ENCODE measurements at places on chromosomes 3 and 15.

DNA sequence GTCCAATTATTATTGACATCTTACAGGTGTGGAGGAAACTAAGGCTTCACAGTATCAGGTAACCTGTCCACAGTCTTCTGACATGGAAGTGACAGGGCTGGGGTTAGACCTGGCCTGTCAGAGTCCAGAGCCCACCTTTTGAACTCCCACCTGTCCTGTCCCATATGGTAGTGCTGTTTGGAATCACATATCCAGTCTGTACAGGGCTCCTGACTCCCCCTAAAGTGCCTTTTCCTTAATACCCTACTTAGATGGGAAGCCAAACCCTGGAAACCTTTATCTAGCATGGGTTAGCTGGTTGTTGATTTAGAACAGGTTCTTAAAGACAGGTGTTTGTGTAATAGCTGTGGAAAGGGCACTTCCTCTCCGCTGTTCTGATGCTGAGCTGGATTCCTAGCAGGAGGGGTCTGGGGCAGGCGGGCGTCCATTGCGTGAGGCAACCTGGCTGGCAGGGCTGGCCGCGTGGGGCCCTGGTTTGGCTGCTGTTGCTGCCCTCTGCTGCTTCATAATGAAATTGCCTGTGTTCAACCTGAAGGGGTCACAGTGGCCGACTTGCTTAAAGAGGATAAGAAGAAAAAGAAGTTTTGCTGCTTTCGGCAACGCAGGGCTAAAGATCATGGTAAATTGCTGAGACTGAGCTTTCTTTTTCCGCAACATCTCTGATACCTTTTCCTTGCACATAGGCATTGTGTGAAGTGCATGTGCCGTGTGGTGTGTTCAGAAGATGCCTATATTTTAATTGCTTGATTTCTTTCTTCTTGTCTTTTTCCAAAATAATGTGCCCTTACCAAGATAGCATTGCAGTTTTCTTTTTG lies 136.2 kb downstream of the CHDH start:
- H3K27me3 ChIP-seq, result no peaks in the 10 kb centered on the region
- H3K4me3 ChIP-seq, result no peak overlapping the region

DNA sequence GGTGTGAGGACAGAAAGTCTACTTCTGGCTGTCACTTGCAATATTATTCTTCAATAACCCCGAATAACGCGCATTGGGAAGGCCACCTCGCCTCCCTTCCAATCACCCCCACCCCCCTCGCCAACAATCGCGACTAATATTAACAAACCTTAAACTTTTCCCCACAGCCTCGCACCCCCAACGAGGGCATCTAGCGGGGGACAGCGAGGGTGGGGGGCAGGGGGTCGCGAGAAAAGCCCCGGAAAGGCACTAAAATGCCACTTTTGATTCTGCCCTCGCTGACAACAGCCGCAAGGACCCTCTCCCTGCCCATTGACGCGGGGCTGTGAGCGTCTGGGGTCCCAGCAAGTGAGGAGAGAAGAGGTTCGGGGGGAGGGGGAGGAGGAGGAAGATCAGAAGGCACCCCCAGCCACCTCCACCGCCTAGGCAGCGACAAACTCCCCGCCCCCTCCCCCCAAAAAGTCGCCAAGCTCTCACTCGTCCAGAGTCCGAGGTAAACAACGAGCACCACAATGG lies 868 bp downstream of the SATB1 start:
- no peaks in the 10 kb centered on the region for H3K27me3 ChIP-seq
- peak overlapping the region; percentile 97 for H3K4me3 ChIP-seq
- H3K27ac ChIP-seq, result peak overlapping the region; percentile 67
- no peak for DNase-seq
- no peaks in the 10 kb centered on the region for H3K4me1 ChIP-seq
- peaks cover 15% of the 10 kb centered on the region for H3K36me3 ChIP-seq

GRCh38 chr3:187041362-187042307 lies 97.7 kb downstream of the RPL39L start:
- H3K4me3 ChIP-seq, result no peak overlapping the region
- H3K36me3 ChIP-seq, result peaks cover 54% of the 10 kb centered on the region
- DNase-seq, result no peak
- no peaks in the 10 kb centered on the region for H3K27me3 ChIP-seq
- H3K4me1 ChIP-seq, result no peaks in the 10 kb centered on the region

DNA sequence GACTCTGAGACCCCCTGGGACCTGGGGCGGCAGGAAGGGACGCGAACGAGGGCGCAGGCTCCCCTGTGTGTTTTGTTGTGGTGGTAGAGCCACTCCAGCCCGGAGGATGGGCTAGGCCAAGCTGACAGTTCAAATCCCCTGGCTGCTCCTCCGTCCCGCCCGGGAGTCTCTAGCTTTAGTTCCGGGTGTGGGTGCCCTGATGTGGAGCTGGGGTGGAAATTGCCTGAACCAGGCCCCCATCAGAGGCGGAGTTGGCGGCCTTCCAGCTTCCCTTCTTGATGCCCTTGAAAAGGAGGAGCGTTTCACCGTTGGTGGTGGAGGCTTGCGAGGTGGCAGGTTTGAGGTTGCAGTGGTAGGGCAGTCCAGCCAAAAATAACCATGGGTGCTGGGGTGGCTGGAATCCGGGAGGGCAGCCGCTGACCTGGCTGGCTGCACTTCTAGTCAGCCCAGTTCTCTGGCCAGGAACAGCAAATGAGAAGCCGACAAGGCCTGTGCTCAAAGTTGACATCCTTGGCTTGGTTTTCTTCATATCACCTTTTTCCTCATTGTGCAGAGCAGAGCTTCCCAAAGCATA lies 817 bp downstream of the CLK3 start:
- H3K27me3 ChIP-seq, result no peaks in the 10 kb centered on the region
- H3K36me3 ChIP-seq, result peaks cover 23% of the 10 kb centered on the region
- H3K4me1 ChIP-seq, result peaks cover 15% of the 10 kb centered on the region
- peak overlapping the region; percentile 85 for H3K4me3 ChIP-seq
- no peak for DNase-seq
- peak overlapping the region; percentile 92 for H3K27ac ChIP-seq

DNA sequence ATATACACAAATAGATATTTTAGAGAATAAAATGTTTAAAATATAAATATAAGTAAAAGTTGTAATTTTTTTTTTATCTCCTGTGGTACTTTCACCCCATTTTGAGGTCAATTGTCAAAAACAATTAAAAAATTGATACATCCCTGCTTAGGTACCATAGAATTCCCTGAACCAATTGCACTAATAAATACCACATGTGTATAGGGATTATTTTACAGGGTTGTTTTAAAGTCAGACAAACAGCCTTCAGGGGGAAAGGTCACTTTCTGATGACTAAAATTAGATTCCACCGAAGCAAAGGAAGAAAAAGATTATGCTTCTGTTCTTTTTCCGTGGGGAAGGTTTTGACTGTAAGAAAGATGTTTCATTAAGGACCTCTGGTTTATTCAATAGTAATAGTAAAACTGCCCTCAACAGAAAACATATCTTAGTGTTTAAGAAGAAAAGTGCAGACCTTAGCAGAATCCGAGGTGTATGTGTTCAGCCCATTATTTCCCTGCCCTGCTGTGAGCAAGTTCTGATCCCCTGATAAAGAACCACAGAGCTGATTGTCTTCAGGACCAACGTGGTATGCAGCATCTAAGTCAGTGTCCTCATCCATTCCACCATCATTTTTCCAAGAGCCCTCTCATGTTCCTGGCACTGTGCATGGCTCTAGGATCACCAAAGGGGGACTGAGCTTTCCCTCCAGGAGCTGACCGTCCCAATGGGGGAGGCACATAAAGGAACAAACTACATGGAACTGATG lies 132.9 kb upstream of the IL12A start:
- peaks cover 7% of the 10 kb centered on the region for H3K4me1 ChIP-seq
- no peaks in the 10 kb centered on the region for H3K27me3 ChIP-seq
- no peaks in the 10 kb centered on the region for H3K36me3 ChIP-seq
- no peak for DNase-seq

- H3K27ac ChIP-seq, result no peak overlapping the region
- H3K36me3 ChIP-seq, result no peaks in the 10 kb centered on the region
- no peak overlapping the region for H3K4me3 ChIP-seq
These were observed 53.1 kb upstream of the ADAMTS17 start for GRCh38 chr15:100394736-100395440.

DNA sequence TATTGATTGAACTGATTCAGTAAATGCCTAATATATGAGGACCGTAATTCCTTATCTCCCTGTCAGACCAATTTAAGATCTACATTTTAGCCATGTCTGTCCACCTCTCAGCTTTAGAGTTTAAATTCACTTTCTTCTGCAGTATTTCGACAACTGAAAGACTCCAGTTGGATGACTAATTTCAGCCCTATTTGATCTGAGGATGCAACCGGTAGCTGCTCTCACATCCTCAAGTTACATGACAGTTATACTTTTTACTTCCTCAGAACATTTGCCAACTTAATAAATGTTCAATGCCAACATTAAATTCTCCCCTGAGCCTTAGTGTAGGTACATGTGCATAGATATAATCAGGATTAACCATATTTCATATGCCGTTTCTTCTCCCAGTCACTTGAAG lies 2.5 kb upstream of the HHLA2 start:
- no peak for DNase-seq
- no peaks in the 10 kb centered on the region for H3K4me1 ChIP-seq
- H3K36me3 ChIP-seq, result no peaks in the 10 kb centered on the region
- H3K27ac ChIP-seq, result no peak overlapping the region
- no peak overlapping the region for H3K4me3 ChIP-seq
- H3K27me3 ChIP-seq, result no peaks in the 10 kb centered on the region

GRCh38 chr3:103977417-103977816 lies 1389.3 kb upstream of the ALCAM start:
- DNase-seq, result no peak
- no peak overlapping the region for H3K4me3 ChIP-seq
- no peaks in the 10 kb centered on the region for H3K4me1 ChIP-seq
- H3K36me3 ChIP-seq, result no peaks in the 10 kb centered on the region

- no peak overlapping the region for H3K27ac ChIP-seq
- H3K4me1 ChIP-seq, result no peaks in the 10 kb centered on the region
- no peak for DNase-seq
- no peaks in the 10 kb centered on the region for H3K27me3 ChIP-seq
These were observed 14.7 kb downstream of the EDEM1 start for GRCh38 chr3:5202222-5202621.

DNA sequence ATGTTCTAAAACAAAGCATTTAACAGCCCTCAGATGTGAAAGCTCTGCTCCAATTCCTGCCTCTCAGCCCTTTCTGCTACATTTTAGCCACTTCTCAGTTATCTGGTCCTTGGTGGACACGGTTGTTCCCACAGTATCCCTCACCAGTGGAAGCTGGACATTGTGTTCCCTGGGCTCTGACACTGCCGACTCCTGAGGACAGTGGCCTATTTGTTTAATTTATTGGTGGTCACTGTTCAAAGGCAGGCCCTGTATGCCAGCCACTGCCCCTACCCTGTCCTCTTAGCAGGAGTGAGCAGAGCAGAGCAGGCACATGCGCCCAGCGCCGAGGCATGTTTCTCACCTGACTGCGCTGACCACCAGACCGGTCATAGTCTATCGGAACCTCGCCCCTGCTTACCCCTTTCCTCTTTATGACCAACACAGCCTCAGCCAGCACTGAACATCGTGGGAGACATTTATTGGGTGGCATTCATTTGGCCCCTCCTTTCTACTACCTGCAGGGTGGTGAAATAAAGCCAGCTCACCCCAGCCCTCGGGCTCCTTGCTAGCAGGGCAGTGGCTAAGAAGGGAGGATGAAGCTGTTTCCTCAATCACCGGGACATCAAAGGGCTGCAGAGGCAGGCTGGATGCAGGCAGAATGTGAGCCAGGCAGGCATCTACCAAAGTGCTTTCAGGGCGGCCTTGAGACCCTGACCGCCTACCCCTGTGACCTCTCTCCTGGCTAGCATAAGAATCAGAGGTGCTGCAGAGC lies 54.3 kb upstream of the HACD2 start:
- DNase-seq, result no peak
- peaks cover 8% of the 10 kb centered on the region for H3K4me1 ChIP-seq
- H3K36me3 ChIP-seq, result no peaks in the 10 kb centered on the region

DNA sequence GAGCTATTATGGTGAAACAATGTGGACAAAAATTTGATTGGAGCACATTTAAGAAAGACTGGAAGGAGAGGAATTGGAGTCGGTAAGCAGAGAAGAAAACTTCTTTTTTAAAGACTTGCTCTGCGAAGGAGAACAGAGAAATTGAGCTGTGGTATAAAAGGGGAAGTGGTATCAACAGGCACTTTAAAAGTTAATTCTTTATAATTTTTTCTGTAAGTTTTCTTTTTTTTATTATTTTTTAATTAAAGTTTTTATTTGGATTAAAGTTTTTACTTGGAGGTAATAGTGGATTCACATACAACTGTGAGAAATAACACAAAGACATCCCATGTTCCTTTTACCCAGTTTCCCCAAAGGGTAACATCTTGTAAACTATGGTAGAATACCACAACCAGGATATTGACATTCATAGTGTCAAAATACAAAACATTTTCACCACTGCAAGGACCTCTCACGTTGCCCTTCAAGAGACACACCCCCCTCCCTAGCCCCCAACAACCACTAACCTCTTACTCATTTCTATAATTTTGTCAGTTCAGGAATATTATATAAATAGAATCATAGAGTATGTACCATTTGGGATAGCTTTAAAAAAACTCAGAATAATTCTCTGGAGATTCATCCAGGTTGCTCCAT lies 33.8 kb upstream of the XIRP1 start:
- no peak overlapping the region for H3K27ac ChIP-seq
- DNase-seq, result no peak
- no peaks in the 10 kb centered on the region for H3K27me3 ChIP-seq
- no peak overlapping the region for H3K4me3 ChIP-seq
- H3K4me1 ChIP-seq, result no peaks in the 10 kb centered on the region

- no peaks in the 10 kb centered on the region for H3K36me3 ChIP-seq
- no peaks in the 10 kb centered on the region for H3K27me3 ChIP-seq
- no peak for DNase-seq
These were observed 318.5 kb upstream of the TBL1XR1 start for GRCh38 chr3:177515786-177516157.

GRCh38 chr3:136602818-136603217 lies 149.4 kb downstream of the STAG1 start:
- H3K27ac ChIP-seq, result no peak overlapping the region
- H3K4me1 ChIP-seq, result no peaks in the 10 kb centered on the region
- no peak for DNase-seq
- no peaks in the 10 kb centered on the region for H3K27me3 ChIP-seq
- H3K36me3 ChIP-seq, result peaks cover 19% of the 10 kb centered on the region
